Neural crest cell (in vitro differentiated cells): ENCODE measurements at places on chromosomes 6 and 20. TPM values are rescaled to one million over a fixed set of nuclear protein-coding genes. Genes with fewer than 3 reads are reported as not detected.

DNA sequence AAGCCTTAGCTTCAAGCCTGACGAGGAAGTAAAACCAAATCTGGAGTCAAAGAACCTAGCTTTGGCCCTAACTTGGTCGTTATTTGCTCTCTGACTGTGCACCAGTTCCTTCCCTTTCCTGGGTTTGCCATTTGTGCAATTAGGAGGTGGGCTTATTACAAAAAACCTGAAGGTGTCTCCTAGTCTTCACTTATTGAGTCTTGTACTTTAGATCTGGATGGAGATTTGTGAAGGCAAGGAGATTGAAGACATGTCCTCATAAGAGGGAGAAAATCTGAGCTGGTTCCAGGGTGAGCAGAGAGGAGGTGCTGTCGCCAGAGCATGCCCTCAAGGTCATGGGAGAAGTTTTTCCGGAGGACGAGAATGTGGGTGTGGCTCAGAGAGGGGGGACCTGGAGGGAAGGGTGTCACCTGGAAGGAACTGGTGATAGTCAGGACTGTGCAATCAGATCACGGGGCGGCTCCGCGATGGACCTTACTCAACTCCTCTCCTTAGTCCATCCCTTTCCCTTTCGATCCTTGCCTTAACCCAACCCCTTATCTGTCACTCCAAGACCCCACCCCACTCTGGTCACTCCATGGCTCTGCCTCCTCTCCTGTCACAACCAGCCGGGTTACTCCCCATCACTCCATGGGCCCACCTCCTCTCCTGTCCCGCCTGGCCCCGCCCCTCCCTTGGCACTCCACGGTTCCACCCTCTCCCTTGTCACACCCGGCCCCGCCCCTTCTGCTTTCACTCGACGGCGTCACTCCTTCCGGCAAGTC is 588 bp upstream of the ACSS2 start:
- peak; percentile 100 for DNase-seq

DNA sequence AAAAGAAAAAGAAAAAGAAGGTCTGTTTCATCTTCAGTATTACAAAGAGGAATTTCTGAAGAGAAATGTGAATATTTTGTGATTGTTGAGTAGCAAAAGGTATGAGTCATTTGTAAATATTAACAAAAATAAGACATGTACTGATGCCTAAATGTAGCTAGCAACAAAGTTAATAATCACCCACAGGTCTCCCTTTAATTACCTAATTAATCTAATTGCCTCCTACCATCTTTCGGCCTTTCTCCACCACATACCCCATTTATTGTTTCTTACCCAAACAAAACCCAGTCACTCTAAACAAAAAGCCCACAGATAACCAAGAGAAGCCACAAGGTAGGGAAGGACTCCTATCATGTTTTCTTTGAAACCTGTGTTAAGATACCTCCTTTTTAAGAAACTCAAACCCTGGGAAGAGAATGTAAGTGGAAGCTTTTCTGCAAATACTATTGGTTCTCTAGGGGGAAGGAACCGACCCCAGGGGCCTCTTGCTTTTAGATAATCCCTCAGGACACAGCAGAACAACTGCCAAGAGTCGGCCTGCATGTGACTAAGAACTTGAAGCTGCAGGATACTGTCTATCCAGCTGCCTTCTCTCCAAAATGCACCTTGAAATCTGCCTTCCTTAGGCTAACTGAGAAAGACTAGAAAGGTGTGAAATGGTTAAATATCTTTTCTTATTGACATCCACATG is 16.1 kb upstream of the STK38 start:
- DNase-seq: no peak

The LGSN gene
- not detected in 2 replicates for total RNA-seq

The LTB gene
- total RNA-seq: not detected in 2 replicates

The SLC44A4 gene
- 0.32 and 0.84 TPM in 2 replicates for total RNA-seq

The GJA10 gene
- not detected in 2 replicates for total RNA-seq
